ENCODE measurements at places on chromosomes 16 and 17.

GRCh38 chr17:82049521-82049971, 2.1 kb downstream of the RFNG start:
- DNase-seq, result no peak

DNA sequence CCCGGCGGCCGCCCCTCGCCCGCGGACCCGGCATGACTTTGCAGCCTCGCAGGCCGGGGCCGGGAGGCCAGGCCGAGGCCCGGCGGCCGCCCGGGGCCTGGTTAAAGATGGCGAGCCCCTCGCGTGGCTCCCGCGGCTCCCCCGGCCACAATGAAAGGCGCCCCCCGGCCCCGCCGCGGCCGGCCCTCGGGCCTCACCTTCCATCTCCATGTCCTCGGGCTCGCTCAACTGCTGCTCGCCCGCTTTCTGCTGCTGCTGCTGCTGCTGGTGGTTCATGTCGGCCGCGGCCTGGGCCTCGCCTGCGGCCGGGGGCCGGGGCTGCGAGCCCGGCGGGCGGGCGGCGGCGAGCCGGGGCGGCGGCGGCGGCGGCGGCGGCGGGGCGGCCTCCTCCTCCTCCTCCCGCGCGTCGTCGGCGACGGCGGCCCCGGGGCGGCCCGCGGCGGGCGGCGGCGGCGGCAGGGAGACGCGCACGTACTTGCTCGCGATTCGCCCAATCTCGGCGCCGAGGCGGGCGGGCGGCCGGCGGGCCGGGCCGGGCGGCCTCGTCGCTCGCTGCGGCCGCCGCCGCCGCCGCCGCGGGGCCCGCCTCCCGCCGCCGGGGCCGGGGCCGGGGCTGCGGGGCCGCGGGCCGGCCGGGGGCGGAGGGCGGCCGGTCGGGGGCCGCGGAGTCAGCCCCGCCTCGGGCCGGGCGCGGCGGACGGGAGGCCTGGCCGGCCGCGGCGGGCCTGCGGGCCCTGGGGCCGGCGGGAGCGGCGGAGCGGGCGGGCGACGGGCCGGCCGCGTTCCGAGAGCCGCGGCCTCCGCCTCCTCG, 491 bp downstream of the USP7 start:
- no peak for DNase-seq

GRCh38 chr16:86500708-86501510, 9.4 kb upstream of the FOXF1 start:
- DNase-seq, result no peak

DNA sequence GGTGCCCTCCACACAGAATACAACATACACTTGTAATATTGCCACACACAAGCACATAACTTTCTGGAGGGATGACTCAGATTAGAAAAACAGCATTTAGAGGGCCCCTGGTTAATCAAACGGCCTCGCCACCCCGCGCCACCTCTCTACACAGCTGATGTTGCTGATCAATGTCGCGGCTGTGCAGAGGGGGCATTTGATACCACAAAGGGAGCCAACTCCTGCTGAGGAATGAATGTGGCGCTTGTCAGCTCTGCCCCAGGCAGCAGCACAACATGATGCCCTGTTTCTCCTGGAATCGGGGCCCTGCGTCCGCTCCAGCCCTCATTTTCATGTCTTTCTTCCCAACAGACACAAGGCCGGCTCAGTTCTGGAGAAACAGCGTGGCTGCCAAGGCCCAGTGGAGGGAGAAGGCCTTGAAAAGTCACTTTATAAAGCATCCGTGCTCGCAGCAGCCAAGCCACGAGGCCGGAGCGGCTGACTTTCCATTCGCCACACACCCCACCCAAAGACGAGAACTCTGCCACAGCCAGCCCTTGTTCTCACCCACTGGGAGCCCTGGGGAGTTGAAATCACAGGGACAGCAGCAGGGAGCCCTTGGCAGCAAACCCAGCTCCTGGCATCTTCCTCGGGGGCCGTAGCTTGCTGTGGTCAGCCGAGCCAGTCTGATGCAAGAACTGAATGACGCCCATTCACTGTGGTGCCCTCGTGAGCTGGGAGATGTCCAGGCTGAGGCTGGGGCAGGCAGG, 65.6 kb downstream of the XYLT1 start:
- DNase-seq, result no peak

GRCh38 chr17:1486802-1487695, 5.4 kb downstream of the MYO1C start:
- peak; percentile 67 for DNase-seq

Measured in natural killer cell treated with Interleukin-12 subunit alpha and Interleukin-12 subunit beta and Interleukin-15 and Interleukin-18, amount 100 ng/mL, for 72 hours (primary cell).